NCI-H187 (cell line): ENCODE measurements at places on chromosomes 7 and 10.

- DNase-seq = no peak
These were observed 81.0 kb upstream of the NOBOX start for GRCh38 chr7:144484445-144484844.

DNA sequence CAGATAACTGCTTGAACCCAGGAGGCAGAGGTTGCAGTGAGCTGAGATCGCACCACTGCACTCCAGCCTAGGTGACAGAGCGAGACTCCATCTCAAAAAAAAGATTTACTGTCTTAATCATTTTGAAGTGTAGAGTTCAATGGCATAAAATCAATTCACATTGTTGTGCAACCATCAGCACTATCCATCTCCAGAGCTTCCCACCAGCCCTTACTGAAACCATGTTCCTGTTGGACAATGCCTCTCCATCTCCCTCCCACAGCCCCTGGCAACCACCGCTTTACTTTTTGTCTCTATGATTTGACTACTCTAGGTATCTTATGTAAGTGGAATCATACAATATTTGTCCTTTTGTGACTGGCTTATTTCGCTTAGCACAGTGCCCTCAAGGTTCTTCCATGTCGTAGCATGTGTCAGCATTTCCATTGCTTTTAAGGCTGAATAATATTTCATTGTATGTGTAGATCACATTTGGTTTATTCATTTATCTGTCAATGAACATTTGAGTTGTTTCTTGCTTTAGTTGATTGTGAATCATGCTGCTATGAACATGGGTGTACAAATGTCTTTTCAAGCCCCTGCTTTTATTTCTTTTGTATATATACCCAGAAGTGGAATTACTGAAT lies 33.1 kb downstream of the NACAD start:
- no peak for DNase-seq

- DNase-seq = no peak
These were observed 64.0 kb upstream of the SEMA3A start for GRCh38 chr7:84258628-84259027.

DNA sequence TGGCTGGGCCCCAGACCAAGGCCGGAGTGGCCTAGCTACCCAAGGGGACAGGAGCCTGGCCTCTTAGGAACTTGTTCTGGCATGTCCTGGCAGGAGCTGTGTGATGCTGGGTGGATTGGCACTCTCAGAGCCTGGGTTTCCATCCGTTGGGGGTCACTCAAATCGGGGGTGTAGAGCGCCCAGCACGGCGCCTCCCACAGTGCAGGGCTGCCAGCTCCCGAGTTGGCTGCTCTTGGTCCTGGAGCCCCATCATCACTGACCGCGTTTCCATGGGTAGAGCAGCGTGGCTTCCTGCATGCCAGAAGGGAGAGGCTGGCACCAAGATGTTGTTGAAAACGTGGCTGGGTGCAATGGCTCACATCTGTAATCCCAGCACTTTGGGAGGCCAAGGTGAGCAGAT lies 70.3 kb downstream of the UNCX start:
- DNase-seq = no peak
